ENCODE measurements at places on chromosomes 16 and 17.

DNA sequence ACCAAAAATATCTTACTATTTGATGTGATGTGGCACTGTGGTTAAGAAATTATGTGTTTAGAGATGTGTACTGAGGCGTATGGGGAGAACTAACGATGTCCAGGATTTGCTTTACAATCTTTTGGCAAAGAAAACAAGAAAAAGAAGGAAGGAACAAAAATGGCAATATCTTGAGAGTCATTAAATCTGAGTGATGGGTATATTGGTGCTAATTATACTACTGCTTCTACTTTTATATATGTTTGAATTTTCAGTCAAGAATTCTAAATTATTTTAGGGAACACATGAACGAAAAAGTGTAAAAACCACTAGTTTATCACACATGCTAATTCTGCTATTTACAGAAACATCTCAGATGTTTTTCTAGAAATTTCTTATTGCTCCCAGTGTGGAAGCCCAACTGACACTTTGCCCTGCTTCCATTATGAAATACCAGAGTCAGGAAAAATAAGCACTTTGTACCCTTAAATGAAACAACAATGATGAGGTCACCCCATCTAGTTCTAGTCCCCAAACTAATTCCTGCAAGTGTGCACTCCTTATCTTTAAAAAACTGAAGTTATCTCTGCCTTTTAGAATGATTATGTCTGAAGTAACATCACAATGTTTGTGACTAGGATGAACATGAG lies 18.8 kb downstream of the TAT start:
- H3K4me3 ChIP-seq = no peak overlapping the region
- H3K27me3 ChIP-seq = peaks cover 43% of the 10 kb centered on the region
- no peak for DNase-seq
- no peaks in the 10 kb centered on the region for H3K4me1 ChIP-seq
- H3K36me3 ChIP-seq = peaks cover 5% of the 10 kb centered on the region

DNA sequence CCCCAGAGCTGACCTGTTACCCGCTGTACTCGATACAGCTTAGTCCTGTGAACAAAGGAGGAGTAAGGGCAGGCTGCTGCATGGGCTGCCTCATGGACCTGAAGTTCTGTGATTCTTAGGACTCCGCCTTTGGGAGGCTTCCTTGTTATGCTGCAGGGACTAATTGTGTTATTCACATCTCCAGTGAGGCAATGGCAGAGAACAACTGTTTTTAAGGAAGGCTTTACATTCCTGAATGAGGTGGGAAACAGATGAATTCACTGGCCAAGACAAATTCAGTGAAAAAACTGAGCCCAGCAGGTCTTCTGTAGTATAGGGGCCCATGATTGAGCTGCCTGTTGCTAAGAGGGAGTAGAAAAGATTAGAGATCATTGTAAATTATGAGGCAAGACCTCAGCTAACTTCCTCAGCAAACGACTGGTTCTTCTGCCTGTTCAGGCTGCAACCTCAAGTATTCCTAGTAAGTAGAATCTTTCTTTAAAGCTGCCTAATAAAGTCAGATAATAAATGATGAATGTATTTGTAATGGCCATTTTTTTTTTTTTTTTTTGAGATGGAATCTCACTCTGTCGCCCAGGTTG lies 26.3 kb downstream of the ADORA2B start:
- peaks cover 8% of the 10 kb centered on the region for H3K27me3 ChIP-seq
- no peak for DNase-seq
- H3K27ac ChIP-seq = no peak overlapping the region

DNA sequence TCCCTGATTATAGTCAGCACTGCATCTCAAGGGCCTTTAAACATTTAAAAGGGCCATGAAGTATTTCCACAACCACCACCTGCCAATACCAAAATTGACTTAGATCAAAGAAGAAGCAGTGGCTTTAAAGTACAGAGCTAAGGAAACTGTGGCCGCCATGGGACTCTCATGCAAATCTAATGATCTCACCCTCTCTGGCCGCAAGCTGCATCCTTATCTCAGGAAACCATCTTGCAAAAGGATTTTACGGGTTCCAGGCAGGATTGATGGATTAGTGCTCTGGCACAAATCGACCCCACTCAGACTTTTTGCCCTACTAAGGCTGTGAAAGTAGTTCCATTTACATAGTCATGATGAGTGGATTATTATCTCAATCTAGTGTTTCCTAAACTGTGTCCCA lies 22.6 kb downstream of the CDRT4 start:
- H3K27ac ChIP-seq = no peak overlapping the region
- peaks cover 40% of the 10 kb centered on the region for H3K4me1 ChIP-seq
- no peak overlapping the region for H3K4me3 ChIP-seq
- DNase-seq = no peak

GRCh38 chr17:19733953-19734526 lies 14.1 kb downstream of the ALDH3A1 start:
- no peak overlapping the region for H3K27ac ChIP-seq
- peaks cover 17% of the 10 kb centered on the region for H3K4me1 ChIP-seq
- DNase-seq = no peak
- peaks cover 21% of the 10 kb centered on the region for H3K27me3 ChIP-seq
- no peak overlapping the region for H3K4me3 ChIP-seq
- no peaks in the 10 kb centered on the region for H3K36me3 ChIP-seq

DNA sequence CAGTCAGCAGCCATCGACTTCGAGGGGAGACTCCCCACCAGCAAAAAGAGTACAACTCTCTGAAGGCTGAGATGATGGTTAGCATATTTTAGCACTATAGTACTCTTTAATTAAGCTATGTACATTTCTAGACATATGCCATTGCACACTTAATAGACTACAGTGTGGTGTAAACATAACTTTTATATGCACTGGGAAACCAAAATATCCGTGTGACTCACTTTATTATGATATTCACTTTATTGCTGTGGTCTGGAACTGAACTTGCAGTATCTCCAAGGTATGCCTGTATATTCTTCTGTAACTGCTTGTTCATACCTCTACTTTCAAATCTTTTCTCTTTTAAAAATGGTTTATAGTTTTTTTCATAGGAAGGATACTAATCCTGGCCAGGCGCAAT lies 11.0 kb upstream of the NXPH3 start:
- H3K27me3 ChIP-seq = peaks cover 72% of the 10 kb centered on the region
- H3K27ac ChIP-seq = no peak overlapping the region
- no peaks in the 10 kb centered on the region for H3K36me3 ChIP-seq
- DNase-seq = no peak

DNA sequence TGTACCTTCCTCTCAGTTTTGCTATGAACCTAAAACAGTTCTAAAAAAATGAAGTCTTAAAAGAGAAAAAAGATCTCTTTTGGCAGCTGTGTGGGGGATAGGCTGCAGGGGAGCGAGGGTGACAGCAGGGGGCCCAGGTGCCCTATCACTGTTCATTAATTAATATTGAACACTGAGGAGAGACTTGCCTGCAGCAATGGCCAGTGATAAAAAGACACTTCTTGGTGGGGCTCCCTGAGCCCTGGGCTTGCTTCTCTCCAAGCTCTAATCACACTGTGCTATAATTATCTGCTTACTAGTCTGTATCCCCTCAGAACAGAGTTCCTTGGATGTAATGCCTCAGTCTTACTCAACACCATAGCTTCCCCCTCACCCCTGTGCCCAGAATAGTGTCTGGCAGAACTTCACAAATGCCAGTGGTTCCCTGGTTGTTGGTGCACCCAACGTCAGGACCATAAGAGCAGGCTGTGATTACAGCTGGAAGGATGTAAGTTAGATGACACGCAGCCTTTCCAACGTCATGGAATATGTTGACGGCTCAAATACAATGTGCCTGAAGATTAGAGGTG lies 52.0 kb upstream of the IRX6 start:
- no peak overlapping the region for H3K27ac ChIP-seq
- no peak overlapping the region for H3K4me3 ChIP-seq
- peaks cover 37% of the 10 kb centered on the region for H3K27me3 ChIP-seq
- no peak for DNase-seq
- H3K36me3 ChIP-seq = no peaks in the 10 kb centered on the region

DNA sequence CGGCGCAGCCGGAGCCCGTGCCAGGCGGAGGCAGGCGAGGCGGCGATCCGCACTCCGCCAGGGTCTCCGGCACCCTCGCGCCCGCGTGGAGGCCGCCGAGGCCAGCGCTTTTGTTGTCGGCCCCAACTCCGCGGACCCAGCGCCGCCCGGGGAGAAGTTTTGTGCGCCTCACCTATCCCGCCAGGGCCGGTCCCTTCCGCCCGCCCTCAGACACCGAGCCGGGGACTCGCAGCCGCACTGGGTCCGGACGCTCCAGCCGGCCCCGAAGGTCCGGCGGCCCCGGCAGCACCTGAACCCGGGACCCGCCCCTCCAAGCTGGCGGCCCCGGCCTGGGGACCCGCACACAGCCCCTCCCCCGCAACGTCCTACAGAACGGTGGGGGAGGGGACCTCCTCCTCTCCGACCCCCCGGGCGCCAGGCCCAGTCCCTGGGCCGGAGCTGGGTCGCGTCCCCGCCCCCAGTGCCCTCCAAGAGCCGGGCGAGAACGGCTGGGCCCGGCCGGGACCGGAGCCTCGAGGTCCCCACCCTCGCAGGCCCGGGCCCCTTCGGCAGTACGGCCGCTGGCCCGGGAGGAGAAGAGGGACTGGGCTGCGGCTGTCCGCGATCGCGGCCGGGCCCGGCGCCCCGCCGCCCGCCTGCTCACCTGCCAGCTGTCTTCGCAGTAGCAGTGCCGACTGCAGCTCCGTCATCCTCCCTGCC lies 698 bp downstream of the UBE2G1 start:
- H3K36me3 ChIP-seq = peaks cover 33% of the 10 kb centered on the region
- peak; percentile 64 for DNase-seq
- H3K27me3 ChIP-seq = no peaks in the 10 kb centered on the region
- no peak overlapping the region for H3K27ac ChIP-seq

- no peak overlapping the region for H3K4me3 ChIP-seq
- H3K36me3 ChIP-seq = peaks cover 12% of the 10 kb centered on the region
- H3K27me3 ChIP-seq = no peaks in the 10 kb centered on the region
- H3K4me1 ChIP-seq = no peaks in the 10 kb centered on the region
- no peak overlapping the region for H3K27ac ChIP-seq
- no peak for DNase-seq
These were observed 34.3 kb upstream of the LGALS9 start for GRCh38 chr17:27596566-27597187.

Measured in nephron progenitor cell (in vitro differentiated cells).